Mammary epithelial cell (primary cell): ENCODE measurements at places on chromosomes 7 and 10. TPM values are rescaled to one million over a fixed set of nuclear protein-coding genes. Genes with fewer than 3 reads are reported as not detected.

CABCOCO1 gene
- not detected for polyA plus RNA-seq

CLDN3 gene
- polyA plus RNA-seq = not detected

SEMA3A gene
- polyA plus RNA-seq = 6.9 TPM

CALCR gene
- polyA plus RNA-seq = not detected

- DNase-seq = no peak
Observed at GRCh38 chr10:114815791-114816190, 5.8 kb upstream of the FHIP2A start.

FAM221A gene
- polyA plus RNA-seq = 0.44 TPM

TSPAN33 gene
- 4.8 TPM for polyA plus RNA-seq

DNA sequence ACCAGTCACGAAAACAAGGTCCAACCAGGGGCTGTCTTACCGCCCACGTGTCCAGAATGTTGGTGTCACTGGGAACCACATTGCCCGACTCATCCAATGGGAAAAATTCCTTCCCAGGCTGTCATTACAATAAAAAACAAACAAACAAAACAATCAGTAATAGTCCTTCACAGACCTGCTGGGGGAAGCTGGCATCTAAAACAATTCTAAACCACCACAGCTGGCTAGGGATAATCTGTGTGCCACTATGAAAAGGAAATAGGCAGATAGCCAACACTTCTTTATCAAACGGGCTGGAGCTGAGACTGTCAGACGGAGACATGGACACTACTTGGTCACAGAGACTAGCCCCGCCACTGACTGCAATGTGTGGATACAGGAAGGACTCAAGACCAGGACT, 9.2 kb downstream of the AKR1B1 start:
- DNase-seq = no peak

- DNase-seq = no peak
Observed at GRCh38 chr7:120949998-120950538, 509 bp upstream of the ING3 start.

DNA sequence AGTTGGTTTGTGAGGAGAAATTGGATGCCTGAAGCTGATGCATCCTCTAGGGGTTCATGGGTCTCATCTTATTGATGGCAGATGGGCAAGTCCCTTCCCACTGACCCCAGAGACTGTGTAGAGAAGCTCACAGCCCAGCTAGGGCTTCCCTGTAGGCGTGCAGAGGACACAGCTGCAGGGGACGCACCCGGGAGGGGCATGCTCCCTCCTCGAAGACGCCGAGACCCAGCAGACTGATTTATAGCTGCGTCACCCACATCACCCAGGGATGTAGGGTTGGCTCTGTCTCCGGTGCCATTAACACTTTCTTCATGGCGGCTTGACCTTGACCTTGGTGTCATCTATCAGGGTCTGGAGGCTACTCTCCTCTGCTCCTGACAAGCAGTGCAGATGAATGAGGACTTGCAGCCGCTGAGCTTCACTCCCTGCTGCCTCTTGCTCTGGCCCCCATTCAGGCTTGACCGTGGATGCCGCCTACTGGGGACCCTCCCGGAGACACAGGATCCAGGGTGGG, 549.7 kb downstream of the TCERG1L start:
- no peak for DNase-seq

CYP3A4 gene
- not detected for polyA plus RNA-seq

DNA sequence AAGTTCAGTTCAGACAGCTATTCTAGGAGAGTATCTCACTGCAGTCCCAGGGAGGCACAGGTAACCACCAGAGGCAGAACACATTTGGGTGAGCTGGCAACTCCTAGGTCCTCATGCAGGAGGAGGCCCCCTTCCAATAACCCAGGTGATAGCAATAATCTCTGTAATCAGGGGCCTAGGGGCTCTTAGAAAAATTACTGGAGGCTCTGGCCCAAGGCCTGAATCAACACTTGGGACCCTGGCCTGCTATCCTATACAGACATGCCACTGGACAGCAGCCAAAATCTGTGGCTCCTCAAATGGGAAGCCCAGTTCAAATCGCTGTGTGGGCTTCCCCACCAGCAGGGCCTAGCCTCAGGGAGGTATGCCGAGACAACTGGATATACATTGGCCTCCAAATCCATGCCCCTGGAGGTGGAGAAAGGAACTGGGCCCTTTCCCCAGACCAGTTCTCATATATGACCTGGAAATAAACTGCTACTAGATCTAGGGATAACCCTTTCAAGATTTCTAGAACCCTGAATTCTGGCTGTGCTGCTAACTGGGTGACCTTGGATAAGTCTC, 1.6 kb downstream of the AVPI1 start:
- DNase-seq = peak; percentile 58

GRCh38 chr7:106778656-106779250, 86.3 kb upstream of the PIK3CG start:
- DNase-seq = no peak

PILRA gene
- polyA plus RNA-seq = 0.87 TPM

DNA sequence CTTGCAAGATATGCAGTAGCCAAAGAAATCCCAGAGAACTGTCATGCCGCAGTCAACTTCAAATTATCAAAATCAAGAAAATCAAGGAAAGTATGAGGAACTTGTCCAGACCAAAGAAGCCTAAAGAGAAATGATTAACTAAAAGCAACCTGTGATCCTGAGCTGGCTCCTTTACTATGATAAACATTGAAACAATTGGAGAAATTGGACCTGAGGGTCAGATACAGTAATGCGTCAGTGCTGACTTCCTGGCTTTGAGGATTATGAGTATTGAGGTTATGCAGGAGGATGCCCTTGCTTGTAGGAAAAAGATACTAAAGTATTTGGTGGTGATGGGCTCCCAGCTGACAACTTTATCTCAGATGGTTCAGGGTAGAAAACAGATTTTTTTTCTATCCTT, 324.7 kb upstream of the AKR1E2 start:
- no peak for DNase-seq

GRCh38 chr10:43692051-43692825, 43.6 kb upstream of the ZNF32 start:
- no peak for DNase-seq

GRCh38 chr7:6026820-6027311, 4.3 kb upstream of the ANKRD61 start:
- DNase-seq = no peak

DNA sequence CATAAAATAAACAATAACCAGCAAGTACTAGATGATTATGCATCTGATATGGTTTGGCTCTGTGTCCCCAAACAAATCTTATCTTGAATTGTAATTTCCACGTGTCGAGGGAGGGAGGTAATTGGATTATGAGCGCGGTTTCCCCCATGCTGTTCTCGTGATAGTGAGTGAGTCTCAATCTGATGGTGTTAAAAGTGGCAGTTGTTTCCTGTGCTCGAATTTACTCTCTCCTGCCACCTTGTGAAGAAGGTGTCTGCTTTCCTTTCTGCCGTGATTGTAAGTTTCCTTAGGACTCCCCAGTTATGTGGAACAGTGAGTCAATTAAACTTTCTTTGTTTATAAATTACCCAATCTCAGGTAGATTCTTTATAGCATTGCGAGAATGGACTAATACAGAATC, 15.1 kb downstream of the CNTNAP2 start:
- DNase-seq = no peak

DNA sequence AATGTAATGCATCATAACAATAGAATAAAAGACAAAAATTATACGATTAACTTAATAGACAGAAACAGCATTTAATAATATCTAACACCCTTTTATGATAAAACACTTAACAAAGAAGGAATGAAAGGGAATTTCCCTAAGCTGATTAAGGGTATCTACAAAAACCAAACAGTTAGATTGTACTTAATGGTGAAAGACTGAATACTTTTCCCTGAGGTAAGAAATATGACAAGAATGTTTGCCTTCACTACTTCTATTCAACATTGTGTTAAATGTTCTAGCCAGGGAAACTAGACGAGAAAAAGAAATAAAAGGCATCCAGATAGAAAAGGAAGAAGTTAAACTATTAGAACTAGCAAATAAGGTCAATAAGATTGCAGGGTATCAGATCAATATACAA, 276.9 kb downstream of the BAMBI start:
- no peak for DNase-seq

DNA sequence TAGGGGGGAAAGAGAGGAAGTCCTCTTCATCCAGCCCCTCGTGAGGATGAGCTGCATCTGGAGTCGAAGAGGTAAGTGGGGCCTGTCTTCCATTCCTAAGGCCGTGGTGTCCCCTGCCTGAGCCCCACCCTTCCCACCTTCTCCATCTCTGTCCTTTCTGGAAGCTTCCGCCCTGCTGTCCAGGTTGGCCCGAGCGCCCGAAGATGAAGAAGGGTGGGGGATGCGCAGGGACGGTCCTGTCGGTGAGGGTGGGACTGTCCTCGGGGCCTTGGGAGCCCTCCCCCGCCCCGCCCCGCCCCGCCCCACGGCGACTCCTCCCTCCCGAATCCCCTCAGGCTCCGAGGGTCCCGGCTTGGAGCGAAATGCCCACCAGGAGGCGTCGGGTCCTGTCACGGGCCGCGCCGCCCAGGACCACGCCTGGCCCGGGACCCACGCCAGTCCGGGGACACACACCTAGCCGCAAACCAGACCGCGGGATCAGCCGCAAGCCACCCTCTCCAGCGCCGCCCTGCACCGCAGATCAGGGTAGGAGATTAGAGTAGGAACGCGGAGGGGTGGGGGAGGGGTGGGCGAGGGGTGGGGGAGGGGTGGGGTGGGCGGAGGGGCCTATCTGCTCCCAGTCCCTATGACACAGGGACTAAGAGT, 15.3 kb downstream of the GPRIN2 start:
- DNase-seq = no peak

CXCL12 gene
- not detected for polyA plus RNA-seq

DNA sequence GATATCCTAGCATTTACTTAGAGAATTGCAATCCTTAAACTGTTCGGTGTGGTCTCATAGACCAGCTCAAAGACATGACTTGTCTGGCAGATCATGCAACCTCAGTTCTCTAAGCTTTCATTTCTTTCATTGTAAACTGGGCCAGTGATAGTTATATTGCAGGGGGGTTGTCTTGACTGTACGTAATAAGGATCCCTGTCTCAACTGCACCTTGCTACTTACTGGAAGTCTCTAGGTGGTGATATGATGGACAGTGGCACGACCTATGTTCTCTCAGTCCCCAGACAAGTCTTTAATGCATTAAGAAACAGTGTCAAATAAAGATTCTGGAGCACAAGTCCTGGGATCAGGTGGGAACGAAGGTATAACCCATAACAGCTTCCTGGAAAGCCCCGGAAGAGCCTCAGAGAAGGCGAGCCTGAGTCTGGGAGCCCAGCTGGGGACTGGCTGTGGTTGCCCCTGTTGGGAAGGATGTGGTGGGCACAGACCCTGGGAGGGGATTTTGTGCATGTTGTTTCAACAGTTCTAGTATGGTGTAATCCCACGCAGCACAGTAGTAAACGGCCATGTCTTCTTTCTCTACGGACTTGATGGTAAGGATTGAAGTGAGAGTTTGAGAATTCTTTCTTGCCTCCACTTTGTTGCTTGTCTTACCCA, 26.0 kb upstream of the TARP start:
- no peak for DNase-seq

DNA sequence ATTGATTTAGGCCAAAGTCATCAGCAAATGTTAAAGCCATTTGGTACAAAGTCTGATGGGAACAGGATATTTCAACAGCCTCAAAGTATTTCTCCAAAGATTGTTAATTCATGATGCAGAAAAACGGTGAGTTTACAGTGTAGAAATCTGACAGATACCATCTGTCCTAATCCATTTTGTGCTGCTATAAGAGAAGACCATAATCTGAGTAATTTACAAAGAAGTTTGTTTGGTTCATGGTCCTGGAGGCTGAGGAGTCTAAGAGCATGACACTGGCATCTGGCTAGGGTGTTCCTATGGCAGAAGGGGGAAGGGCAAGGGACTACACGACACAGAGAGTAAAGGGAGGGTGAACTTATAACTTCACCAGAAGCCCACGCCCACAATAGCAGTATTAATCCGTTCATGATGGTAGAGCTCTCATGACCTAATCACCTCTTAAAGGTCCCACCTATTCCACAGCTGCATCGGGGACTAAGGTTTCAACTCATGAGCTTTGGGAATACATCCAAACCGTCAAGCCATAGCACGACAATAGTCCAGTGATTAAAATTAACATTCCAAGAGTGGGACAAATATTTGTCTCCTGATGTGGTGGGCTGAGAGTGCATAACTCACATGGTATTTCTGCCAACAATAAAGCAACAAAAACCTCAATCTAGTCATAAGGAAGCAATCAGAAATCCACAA, 298.6 kb upstream of the AKR1E2 start:
- DNase-seq = peak; percentile 75

DNA sequence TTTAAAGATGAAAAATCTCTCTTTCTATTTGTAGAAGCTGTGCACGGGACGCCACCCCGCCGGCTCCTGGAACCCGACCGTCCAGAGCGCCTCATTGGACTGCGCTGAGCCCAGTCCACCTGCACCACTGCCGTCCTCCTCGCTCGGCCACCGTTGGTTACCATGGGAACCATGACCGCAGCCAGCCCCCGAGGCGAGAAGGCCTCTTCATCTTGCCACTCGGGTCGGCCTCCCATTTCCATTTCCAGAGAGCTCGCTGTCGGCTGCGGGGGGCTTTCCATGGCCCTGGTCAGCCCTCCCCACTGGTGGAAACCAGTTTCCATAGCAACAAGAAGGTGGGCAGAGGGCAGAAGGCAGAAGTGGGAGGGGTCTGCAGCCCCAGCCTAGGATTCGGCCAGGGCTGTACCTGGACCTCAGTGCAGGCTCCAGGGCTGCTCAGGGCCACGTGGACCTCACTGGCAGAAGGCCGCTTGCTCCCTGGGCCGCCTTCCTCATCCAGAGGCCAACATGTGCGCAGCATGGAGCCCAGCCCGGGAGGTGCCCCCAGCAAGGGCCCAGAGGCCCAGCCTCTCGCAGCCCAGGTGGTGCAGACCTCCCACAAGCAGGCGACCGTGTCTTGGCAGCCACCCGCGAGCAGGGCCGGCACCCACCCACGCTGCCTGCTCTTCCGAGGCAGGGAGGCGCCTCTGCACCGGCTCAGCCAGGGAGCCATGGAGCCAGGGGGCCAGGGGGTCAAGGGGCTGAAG, 283.5 kb upstream of the PPP2R2D start:
- DNase-seq = no peak

VSIR gene
- polyA plus RNA-seq = 26.5 TPM

- DNase-seq = no peak
Observed at GRCh38 chr10:650441-650851, 39.0 kb downstream of the DIP2C start.

GRCh38 chr10:110524179-110524858, 26.6 kb downstream of the DUSP5 start:
- no peak for DNase-seq

DNA sequence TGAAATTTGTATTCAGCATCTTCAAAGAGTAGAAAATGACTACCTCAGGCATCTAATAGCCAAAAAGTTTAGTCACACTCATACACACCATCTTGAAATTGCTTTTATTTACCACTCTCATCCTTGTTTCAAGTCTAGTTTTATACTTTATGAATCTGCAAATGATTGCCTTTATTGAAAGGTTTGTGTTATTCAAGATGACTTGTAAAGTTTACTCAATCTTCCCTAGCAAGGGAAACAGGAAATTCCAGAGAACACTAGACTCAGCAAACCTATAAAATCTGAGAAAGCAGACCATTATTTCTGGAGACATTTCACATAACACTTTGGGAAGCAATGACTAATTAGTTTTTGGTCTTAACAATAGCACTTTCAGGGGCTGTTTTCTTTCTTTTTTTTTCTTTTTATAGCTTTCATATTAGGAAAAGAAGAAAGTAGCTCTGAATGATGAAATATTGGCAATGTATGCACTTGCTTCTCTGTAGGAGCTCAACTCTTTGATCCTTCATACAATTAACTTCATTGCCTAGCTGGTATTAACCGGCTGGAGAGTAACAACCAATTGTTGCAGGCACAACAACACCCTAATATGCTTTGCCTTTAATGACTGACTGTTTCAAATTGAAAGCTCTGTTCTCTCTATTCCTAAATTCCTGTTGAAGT, 68.9 kb upstream of the HDAC9 start:
- DNase-seq = peak; percentile 69

- DNase-seq = peak; percentile 60
Observed at GRCh38 chr7:154913638-154914307, 89.2 kb downstream of the PAXIP1 start.
